Mesendoderm (in vitro differentiated cells): ENCODE measurements at places on chromosomes 7 and 10.

- H3K27ac ChIP-seq = peak overlapping the region; percentile 43
- peaks cover 4% of the 10 kb centered on the region for H3K4me1 ChIP-seq
- H3K27me3 ChIP-seq = no peaks in the 10 kb centered on the region
- H3K36me3 ChIP-seq = no peaks in the 10 kb centered on the region
Observed at GRCh38 chr10:99431190-99431760, 851 bp upstream of the GOT1 start.

DNA sequence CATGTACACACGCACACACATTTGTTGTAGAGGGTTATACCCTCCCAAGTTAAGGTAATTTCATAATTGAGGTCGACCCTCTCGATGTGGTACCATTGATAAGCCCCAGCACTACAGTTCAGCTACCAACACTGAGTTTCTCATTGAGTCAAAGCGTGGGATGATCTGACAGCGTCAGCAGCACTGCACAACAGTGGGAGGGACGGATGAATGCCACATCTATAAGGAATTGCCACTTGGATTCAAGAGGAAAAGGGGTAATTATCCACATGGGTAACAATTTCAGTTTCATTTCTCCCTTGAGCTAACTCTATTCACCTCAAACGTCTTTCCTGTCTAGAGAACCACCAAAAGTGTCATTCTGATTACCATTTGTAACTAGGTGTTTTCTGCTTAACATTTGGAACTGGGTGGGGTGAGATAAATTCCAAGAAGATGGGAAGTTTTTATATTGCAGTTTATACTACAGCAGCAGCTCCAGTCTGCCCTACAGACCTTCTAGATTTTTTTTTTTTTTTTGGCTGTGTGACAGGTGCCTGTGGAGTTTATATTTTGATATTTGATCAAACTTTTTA lies 342.9 kb downstream of the AUTS2 start:
- H3K4me1 ChIP-seq = peaks cover 12% of the 10 kb centered on the region
- H3K36me3 ChIP-seq = no peaks in the 10 kb centered on the region
- H3K27me3 ChIP-seq = no peaks in the 10 kb centered on the region
- H3K27ac ChIP-seq = no peak overlapping the region

- no peak overlapping the region for H3K27ac ChIP-seq
- no peaks in the 10 kb centered on the region for H3K36me3 ChIP-seq
- peak; percentile 32 for DNase-seq
- no peaks in the 10 kb centered on the region for H3K4me1 ChIP-seq
- no peak overlapping the region for H3K4me3 ChIP-seq
Observed at GRCh38 chr7:144787127-144787526, 48.7 kb downstream of the TPK1 start.

DNA sequence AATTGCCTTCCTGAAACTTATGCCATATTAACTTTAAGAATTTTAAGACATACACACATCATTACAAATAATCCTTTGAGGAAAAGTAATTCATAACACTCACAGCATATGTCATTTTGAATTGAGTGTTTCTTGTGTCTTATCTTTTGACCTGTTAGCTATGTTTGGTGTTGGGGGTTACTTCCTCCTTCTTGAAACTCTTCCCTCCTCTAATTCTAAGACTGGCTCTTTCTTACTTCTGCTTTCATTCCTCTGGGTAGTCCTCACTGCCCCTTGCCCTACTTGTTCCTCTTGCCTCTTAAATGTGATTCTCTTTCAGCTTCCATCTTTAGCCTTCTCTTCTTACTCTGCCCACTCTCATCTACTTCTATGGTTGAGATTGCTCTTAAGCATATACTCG lies 28.3 kb upstream of the PIP4K2A start:
- no peak overlapping the region for H3K4me3 ChIP-seq
- no peak overlapping the region for H3K27ac ChIP-seq
- no peaks in the 10 kb centered on the region for H3K36me3 ChIP-seq
- no peaks in the 10 kb centered on the region for H3K4me1 ChIP-seq
- DNase-seq = no peak
- H3K27me3 ChIP-seq = no peaks in the 10 kb centered on the region

- no peak overlapping the region for H3K4me3 ChIP-seq
- no peaks in the 10 kb centered on the region for H3K27me3 ChIP-seq
- no peaks in the 10 kb centered on the region for H3K4me1 ChIP-seq
- H3K36me3 ChIP-seq = no peaks in the 10 kb centered on the region
Observed at GRCh38 chr7:55432939-55433784, 68.0 kb downstream of the LANCL2 start.

DNA sequence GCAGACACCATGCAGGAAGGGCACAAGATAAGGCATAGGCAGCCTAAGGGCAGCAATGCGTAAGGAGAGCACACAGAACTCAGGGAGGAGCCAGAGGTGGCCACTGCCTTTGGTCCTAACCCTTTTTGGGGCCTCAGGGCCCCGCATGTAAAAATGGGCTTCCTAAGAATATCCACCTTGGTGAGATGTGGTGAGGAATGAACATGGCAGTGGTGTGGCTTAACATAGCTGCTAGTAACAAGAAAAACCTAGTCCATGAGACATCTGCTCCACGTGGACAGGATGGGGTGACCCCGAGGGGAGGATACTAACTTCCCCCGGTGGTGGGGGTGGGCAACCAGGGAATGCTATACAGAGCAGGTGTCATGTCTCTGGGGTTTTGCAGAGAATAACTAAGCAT lies 18.0 kb downstream of the MAT1A start:
- no peak overlapping the region for H3K27ac ChIP-seq
- no peaks in the 10 kb centered on the region for H3K27me3 ChIP-seq

DNA sequence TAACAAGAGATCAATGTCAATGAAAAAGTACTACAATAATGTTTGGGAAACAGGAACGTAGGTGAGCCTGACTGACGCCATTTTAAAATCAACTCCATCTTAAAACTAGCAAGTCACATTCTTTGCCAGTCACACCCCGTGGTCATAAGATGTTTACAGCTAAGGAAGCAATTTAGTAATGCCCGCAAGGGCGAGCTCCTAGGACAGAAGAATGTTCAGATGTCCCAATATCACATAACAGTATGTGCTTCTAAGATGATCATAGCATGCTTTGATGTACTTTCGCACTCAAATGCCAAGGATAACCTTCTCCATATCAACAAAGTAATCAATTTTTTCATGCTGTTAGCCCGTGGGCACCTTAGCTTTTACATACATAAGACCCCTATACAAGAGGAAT lies 113.8 kb upstream of the EGFR start:
- no peaks in the 10 kb centered on the region for H3K36me3 ChIP-seq
- no peaks in the 10 kb centered on the region for H3K27me3 ChIP-seq
- no peak for DNase-seq
